ENCODE measurements at places on chromosomes 16 and 17. TPM values are rescaled to one million over a fixed set of nuclear protein-coding genes. Genes with fewer than 3 reads are reported as not detected.

The KRT32 gene
- total RNA-seq, result not detected

The LGALS9B gene
- total RNA-seq, result 0.52 TPM

The ANKRD40CL gene
- 0.21 TPM for total RNA-seq

The CBLN1 gene
- not detected for total RNA-seq

The GRB7 gene
- not detected for total RNA-seq
